ENCODE measurements at places on chromosomes 16 and 17.

GRCh38 chr17:76276461-76277299 lies 11.5 kb downstream of the UBALD2 start:
- no peak for DNase-seq

DNA sequence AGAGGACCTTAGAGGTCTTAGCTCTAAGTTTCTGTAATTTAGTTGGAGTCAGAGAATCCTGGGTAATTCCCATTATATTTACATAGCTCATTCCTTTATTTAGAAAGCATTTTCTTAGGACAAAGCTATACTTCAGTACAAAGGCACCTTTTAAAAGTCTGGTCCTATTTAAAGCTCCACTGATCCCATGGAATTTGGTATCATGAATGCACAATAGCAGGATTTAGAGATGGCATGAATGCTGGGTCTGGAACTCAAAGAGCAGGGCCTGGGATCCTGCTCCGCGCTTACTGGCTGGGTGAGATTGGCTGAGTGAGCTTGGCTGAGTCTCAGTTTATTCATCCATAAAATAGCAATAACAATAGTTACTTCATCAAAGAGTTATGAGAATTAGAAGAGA lies 4.8 kb downstream of the KRT23 start:
- DNase-seq = no peak

DNA sequence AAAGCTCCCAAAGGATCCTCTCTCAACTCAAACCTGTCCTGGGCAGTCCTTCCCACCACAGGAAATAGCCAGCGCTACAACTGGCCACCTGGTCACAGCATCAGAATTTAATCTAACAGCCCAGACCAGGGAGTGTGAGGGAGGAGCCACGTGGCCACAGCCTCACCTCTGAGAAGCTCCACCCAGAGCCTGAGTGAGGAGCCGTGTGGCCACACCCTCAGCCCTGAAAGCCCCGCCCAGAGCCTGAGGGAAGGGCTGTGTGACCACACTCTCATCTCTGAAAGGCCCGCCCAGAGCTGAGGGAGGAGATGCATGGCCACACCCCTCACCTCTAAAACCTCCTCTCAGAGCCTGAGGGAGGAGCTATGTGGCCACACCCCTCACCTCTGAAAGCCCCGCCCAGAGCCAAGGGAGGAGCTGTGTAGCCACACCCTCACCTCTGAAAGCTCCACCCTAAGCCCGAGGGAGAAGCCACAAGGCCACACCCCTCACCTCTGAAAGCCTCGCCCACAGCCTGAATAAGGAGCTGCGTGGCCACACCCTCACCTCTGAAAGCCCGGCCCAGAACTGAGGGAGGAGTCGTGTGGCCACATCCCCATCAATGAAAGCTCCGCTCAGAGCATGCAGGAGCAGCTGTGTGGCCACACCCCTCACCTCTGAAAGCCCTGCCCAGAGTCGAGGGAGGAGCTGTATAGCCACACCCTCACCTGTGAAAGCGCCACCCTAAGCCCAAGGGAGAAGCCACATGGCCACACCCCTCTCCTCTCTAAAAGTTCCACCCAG lies 28.6 kb downstream of the SLC38A8 start:
- peak; percentile 72 for DNase-seq

- DNase-seq = no peak
These were observed 544.4 kb upstream of the EEF2KMT start for GRCh38 chr16:5642011-5642410.

GRCh38 chr16:80372341-80372740 lies 168.5 kb upstream of the DYNLRB2 start:
- no peak for DNase-seq

Data from SIG-M5 (cell line).